ENCODE measurements at places on chromosomes 2 and 18.

- no peak for DNase-seq
Observed at GRCh38 chr18:33146014-33146413, 294.5 kb downstream of the CCDC178 start.

- no peak for DNase-seq
Observed at GRCh38 chr2:240960971-240961876, 37.2 kb upstream of the SNED1 start.

DNA sequence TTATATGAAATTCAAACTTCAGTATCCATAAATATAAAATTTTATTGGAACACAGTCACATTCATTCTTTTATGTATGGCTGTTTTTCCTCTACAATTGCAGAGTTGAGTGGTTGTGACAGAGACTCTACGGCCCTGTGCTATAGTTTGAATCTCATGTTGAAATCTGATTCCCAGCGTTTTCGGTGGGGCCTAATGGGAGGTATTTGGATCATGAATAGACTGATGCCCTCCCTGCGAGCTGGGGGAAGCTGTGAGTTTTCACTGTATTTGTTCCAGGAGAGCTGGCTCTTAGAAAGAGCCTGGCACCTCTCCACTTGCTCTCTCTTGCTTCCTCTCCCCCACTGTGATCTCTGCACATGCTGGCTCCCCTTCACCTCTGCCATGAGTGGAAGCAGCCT, 1.7 kb downstream of the PFN4 start:
- DNase-seq, result no peak

GRCh38 chr2:200800458-200800857, 11.3 kb upstream of the BZW1 start:
- no peak for DNase-seq

- no peak for DNase-seq
Observed at GRCh38 chr2:109374548-109375130, 239.1 kb downstream of the SEPTIN10 start.

DNA sequence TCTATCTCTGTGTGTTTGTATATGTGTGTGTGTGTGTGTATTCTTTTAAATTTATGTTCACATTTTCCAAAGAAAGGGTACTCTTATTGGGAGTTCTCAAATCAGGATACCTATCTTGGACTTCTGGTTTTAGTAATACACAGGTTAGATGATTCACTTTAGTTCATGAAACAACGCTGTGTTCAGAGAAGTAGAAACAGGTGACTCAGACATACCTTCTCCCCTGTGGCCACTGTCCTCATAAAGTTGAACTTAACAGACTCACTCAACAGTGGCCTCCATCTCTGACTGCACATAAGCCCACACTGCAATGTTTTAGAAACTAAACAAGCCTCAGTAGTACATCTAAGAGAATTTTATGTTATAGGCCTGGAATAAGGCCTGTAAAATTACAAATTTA, 566.6 kb upstream of the VRK2 start:
- DNase-seq, result no peak

- DNase-seq, result peak; percentile 28
Observed at GRCh38 chr2:21042958-21043743, 722 bp downstream of the APOB start.

- no peak for DNase-seq
Observed at GRCh38 chr2:598058-598802, 79.0 kb downstream of the TMEM18 start.

- no peak for DNase-seq
Observed at GRCh38 chr2:74181739-74182138, 3.1 kb upstream of the MOB1A start.

GRCh38 chr2:58535990-58536389, 294.9 kb upstream of the FANCL start:
- DNase-seq, result no peak

GRCh38 chr2:44652701-44653100, 288.8 kb upstream of the SIX3 start:
- DNase-seq, result no peak

GRCh38 chr2:30022444-30023071, 101.2 kb upstream of the ALK start:
- no peak for DNase-seq

DNA sequence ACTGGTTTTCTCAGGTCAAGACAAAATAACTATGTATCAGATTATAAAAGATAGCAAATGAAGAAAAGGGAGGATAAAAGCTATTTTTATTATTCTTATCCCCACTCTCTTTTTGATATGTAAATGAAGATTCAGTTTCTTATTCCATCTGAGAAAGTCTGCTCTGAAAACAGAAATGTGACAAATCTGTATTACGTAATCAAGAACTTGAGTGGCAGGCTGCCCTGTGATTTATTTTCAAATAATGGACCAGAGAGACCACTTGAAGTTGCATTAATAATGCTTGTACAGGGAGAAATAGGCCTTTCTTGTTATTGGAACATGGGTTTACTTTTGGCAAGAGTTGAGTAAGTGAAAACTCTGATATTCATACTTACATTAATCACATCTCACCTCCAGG, 727.4 kb downstream of the DPP10 start:
- no peak for DNase-seq

GRCh38 chr2:217489145-217489960, 513.4 kb downstream of the TNS1 start:
- DNase-seq, result no peak

- no peak for DNase-seq
Observed at GRCh38 chr2:56040189-56040588, 116.6 kb upstream of the EFEMP1 start.

DNA sequence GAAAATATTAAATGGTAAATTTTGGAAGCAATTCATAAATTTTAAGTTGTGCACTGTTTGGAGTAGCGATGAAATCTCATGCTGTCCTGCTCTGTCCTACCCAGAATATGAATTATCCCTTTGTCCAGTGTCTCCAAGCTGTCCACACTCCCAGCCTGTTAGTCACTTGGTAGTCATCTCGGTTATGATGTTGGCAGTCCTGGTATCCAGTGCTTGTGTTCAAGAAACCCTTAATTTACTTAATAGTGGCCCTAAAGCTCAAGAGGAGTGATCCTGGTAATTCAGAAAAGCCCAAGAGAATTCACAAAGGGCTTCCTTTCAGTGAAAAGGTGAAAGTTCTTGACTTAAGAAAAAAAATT, 71.8 kb upstream of the STAM2 start:
- no peak for DNase-seq

DNA sequence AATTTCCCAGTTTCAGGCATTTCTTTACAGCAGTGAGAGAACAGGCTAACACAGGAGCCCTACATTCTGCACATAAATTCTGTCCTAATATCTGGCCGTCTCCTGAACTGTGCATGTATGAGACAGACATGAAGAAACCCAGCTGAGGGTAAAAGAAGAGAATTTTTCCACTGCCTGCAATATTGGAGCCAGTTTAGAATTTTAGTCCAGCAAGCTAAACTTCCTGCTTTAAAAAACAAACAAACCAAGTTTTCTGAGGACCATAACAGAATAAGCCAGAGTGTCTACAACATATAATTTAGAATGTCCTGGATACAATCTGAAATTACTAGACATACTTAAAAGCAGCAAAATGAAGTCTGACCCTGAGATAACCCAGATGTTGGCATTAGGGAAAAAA, 215.1 kb upstream of the KLHL29 start:
- no peak for DNase-seq

GRCh38 chr2:151191001-151191400, 70.7 kb downstream of the RBM43 start:
- no peak for DNase-seq

GRCh38 chr18:72539901-72540300, 4.2 kb downstream of the CBLN2 start:
- no peak for DNase-seq

GRCh38 chr2:46915281-46915810, at the start of gene MCFD2:
MCFD2 (minus strand) TSS chr2:46915806; CDS start chr2:46909171, 6,635 bp downstream.
- DNase-seq, result no peak

DNA sequence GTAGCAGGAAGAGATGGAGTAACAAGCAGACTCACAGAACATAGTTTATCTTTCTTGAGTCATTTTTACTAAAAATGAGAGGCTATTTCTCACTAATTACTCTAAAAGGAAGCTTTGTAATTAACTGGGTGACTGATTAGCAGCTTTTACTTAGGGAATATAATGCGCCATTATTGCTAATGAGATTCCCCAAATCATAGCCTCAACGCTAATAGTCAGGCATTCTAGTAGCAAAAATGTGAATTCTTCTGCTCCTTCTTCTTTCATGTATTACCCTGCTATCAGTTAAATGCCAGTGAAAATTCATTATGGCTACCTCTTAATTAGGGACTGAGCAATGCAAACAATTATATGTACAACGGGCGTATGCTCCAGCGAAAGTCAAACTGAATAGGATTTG, 349.8 kb downstream of the CDH19 start:
- DNase-seq, result no peak

- DNase-seq, result no peak
Observed at GRCh38 chr18:41731884-41732283, 223.2 kb upstream of the PIK3C3 start.

DNA sequence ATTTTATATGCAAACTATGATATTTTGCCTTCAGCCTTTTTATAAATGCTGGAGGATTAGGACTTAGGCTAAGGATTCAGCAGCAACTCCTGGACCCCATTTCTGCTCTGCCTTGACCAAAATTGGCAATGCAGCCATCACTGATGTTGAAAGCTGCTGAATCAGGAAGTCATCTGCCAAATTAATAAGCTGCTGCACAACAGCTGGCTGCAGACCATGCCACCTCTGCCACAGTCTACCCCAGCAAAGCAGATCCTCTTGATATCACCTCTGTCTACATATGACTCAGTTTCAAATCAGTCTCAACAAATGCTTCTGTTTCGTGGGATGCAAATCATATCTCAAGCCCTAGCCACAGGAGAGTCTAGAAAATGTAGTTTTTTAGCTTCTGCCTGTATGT, 7.1 kb upstream of the SOS1 start:
- no peak for DNase-seq

- DNase-seq, result no peak
Observed at GRCh38 chr2:42648796-42649195, 80.4 kb downstream of the MTA3 start.

DNA sequence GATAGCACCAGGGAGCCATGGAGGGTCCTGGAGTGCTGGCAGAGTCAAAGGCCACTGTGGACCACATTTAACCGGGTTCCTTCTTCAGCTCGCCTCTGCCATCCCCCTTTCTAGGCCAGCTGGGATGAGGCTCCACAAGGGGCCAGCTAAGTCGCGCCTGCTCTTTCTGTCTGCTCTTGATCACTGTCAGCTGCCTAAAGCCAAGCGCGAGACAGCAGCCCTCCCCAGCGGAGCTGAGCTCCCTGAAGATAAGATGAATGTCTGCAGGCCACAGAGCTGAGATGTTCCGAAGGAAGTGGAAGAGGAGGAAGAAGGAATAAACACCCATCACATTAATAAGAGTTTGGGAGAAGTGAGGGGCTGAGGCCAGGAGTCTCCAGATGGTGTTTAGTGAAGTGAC, 99.6 kb downstream of the CELF4 start:
- no peak for DNase-seq

GRCh38 chr2:219752726-219753125, 125.3 kb downstream of the SLC4A3 start:
- DNase-seq, result no peak

DNA sequence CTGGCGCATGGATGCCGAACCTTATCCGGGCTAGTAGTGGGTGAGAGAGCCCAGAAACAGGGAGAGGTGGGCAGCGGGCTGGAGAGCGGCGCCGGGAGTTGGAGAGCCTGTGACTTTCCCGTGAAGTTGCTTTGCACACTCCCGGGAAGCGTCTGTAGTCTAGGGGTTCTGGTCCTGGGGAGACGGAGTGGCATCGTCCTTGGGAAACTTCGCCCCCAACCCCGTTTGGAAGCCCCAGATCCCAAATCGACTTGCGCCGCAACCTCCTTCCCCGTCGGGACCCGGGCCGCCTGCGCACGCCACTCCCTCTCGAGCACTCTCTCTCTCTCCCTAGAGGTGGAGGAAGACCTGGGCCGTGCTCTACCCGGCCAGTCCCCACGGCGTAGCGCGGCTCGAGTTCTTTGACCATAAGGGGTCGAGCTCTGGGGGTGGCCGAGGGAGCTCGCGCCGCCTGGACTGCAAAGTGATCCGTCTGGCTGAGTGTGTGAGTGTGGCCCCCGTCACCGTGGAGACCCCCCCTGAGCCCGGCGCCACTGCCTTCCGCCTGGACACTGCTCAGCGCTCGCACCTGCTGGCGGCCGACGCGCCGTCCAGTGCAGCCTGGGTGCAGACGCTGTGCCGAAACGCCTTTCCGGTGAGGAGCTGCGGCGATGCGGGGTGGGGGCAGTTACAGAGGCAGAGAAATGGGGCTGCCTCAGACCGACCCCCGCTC, 456 bp downstream of the DOK1 start:
- DNase-seq, result no peak

DNA sequence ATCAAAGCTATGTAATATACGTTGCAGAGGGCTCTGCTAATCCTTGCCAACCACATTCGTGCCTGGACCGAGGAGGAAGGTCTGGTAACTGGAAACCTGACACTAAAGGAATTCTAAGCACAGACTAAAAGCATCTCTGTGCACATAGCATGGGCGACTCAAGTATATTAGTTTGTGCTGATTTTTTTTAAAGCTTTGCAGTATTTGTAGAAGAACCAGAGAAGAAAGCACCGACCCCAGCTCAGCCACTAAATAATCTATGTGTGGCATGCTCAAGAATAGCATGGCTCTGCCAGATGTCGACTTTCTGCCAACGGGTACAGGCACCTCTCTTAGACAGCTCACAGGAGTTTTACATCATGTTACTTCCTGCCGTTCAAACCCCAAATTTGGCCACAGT, 73.2 kb upstream of the NRP2 start:
- no peak for DNase-seq

GRCh38 chr18:45611943-45612342, 3.3 kb upstream of the SLC14A2 start:
- DNase-seq, result no peak

- DNase-seq, result no peak
Observed at GRCh38 chr2:27798948-27799645, 27.6 kb downstream of the MRPL33 start.

DNA sequence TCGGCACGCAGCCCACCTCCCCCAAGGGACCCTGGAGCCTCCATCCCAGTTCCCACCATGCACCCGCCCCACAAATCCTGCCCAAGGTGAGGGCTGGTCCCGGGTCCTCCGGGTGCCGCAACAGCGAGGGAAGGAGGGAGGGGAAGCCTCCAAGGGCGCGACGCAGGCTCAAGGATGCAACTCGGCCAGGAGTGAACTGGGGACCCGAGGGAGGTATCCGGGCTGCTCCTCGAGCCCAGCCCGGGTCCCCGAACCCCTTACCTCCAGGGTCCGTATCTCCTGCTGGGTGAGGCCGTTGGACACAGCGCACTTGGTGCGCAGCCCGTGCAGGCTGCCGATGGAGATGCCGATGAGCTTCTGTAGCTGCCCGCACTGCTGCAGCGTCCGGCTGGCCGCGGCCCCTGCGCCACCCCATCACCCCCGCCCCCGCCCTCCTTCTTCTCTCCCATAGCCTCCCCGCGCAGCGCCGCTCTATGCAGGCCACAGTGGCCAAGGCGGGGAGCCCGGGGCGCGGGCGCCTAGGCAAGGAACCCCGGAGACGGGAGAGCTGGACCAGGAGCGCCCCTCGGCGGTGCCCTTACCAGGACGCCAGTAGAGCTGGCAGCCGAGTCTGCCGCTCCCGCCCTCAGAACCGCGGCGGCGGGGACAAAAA, 124.1 kb downstream of the ANKRD30BL start:
- DNase-seq, result no peak

- no peak for DNase-seq
Observed at GRCh38 chr18:62396381-62396780, 71.3 kb downstream of the TNFRSF11A start.
